ENCODE measurements at places on chromosomes 16 and 17.

DNA sequence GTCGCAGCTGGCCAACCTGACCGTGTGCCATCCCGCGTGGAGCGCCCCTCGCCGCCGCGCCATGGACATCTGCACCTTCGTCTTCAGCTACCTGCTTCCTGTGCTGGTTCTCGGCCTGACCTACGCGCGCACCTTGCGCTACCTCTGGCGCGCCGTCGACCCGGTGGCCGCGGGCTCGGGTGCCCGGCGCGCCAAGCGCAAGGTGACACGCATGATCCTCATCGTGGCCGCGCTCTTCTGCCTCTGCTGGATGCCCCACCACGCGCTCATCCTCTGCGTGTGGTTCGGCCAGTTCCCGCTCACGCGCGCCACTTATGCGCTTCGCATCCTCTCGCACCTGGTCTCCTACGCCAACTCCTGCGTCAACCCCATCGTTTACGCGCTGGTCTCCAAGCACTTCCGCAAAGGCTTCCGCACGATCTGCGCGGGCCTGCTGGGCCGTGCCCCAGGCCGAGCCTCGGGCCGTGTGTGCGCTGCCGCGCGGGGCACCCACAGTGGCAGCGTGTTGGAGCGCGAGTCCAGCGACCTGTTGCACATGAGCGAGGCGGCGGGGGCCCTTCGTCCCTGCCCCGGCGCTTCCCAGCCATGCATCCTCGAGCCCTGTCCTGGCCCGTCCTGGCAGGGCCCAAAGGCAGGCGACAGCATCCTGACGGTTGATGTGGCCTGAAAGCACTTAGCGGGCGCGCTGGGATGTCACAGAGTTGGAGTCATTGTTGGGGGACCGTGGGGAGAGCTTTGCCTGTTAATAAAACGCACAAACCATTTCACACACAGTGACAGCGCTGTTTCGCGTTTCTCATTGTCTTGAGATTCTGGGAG, 2.0 kb upstream of the ZACN start:
- no peak for DNase-seq

GRCh38 chr16:62036802-62037135, 531 bp upstream of the CDH8 start:
- DNase-seq = no peak

DNA sequence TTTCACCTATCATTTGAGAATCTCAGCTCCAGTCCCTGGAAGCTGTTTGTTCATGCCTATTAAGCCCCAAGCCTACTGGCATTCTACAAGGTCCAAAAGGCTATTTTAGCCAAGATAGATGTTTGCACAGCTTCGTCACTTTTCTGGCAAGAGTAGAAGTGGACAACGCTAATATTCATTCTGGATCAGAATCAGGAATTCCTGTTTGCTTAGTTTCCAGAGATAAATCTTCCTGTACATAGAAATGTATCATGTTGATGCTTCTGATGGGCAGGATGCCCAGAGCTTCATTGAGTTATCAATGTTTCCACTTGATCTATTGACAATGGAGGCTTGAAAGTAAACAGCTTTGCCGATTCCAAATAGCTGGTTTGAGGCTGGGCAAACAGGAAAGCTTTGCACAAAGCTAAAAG, 260.7 kb upstream of the CA10 start:
- DNase-seq = no peak

GRCh38 chr17:65799454-65799853, 238.0 kb upstream of the AXIN2 start:
- no peak for DNase-seq

- DNase-seq = no peak
Observed at GRCh38 chr17:72726936-72727335, 365.6 kb downstream of the SLC39A11 start.

GRCh38 chr16:77308163-77308561, 109.0 kb downstream of the SYCE1L start:
- no peak for DNase-seq

DNA sequence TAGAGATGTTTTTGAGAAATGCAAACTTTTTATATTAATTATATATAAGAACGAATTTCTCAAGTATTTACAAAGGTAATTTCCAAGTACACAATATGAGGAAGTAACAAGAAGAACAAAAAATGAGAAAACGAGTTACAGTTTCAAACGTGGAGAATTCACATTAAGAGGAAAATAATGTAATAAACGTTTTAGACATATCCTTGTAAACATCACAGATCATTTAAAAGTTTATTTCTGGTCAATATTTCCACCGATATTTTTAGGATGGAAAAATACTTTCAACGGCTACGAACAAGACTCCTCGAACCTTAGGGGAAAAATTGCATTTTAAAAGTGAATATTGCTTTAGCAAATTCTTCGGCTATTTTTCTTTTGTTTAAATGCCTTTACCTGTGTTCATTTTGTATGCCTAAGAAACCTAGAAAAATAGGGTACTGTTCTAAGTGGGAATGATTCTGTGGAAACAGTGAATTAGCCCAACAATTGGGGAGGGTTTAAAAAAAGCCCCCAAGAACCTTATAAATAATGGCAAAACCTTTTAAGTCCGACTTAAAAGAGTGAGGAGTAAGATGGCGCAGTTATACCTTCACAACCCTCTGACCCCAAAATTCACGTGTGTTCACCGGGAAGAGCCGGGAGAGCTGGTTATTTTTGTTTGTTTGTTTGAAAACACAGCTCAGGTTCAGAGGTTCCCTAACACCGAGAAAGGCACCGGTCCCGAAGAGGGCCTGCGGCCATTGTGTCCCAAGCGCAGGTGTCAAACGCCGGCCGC, 3.3 kb downstream of the HNF1B start:
- no peak for DNase-seq

DNA sequence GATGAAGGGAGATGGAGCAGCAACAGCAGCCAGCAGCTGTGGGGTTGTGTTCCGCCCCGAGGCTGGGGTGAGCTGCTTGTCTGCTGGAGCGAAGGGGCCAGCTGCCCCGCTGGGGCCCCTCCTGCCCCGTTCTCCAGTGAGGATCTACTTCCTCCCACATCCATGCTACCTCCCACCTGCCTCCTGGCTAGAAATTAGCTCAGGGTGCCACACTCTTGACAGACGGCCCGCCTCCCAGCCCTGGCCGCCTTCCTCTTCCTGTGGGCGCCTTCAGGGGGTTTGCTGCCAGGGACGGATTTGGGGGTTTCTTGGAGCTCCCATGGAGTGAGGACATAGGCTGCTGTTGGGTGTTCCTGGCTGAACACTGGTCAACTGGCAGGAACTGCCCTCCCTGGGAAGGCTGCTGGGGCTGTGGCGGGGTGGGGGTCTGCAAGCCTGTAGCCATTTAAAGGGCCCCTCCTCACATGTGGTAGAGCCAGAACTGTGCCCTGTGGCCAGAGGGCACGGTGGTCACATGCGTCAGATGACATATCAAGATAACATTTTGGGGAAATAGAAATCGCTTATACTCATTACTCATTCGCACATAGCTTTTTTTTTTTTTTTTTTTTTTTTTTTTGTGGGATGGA, 13.1 kb downstream of the TBC1D24 start:
- DNase-seq = no peak

DNA sequence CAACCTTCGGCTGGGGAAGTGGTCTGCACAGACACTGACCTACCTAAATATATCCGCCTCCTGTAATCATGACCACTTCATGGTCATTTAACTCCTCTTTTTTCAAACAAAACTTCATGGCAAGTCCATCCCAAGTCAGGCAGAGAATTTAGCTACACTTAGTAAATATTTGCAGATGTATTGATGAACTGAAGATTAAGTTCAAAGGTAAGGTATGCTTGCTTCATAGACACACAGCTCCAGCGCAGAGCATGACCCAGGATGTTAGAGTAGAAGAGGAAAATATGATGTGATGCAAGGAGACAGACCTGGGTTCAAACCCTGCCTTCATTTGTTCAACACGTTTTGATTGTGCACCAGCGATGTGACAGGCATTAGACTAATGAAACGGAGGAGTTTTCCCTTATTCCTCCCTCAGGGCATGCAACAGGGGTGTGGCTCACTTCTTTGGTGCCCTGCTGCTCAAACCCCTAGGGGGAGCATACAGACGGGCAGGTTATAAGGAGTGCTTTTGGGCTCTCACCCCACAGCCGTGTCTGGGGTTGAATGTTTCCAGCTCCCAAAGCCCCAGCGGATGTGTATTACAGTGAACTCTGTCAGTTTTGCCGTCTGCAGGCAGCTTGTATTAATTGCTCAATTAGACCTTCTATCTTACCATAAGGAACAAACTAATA, 23.9 kb upstream of the CLEC3A start:
- no peak for DNase-seq

GRCh38 chr16:55697867-55698266, 42.1 kb downstream of the SLC6A2 start:
- no peak for DNase-seq

- no peak for DNase-seq
Observed at GRCh38 chr17:8063761-8064534, 23.6 kb downstream of the ALOX12B start.

- DNase-seq = no peak
Observed at GRCh38 chr17:82743344-82744219, 8.2 kb downstream of the FN3K start.

- no peak for DNase-seq
Observed at GRCh38 chr17:28912281-28912937, 9.5 kb upstream of the DHRS13 start.

DNA sequence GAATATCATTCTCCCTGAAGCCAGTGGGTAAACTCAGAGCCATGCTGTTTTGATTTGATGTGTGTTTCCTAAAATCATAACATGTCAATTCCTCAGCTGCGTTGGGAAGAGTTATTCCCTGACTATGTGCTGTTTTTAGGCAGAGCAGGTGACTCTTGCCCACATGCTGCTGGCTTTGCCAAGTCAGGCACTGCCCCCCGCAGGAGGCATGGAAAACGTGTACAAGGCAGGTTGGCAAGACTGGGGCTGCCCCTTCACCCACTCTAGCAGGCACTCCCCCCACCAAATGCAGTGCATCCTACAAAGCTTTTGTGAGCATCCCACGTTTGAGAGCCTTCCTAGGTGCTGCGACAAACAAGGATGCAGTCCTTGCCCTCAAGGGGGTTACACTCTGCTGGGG, 38.3 kb upstream of the NAT9 start:
- no peak for DNase-seq

DNA sequence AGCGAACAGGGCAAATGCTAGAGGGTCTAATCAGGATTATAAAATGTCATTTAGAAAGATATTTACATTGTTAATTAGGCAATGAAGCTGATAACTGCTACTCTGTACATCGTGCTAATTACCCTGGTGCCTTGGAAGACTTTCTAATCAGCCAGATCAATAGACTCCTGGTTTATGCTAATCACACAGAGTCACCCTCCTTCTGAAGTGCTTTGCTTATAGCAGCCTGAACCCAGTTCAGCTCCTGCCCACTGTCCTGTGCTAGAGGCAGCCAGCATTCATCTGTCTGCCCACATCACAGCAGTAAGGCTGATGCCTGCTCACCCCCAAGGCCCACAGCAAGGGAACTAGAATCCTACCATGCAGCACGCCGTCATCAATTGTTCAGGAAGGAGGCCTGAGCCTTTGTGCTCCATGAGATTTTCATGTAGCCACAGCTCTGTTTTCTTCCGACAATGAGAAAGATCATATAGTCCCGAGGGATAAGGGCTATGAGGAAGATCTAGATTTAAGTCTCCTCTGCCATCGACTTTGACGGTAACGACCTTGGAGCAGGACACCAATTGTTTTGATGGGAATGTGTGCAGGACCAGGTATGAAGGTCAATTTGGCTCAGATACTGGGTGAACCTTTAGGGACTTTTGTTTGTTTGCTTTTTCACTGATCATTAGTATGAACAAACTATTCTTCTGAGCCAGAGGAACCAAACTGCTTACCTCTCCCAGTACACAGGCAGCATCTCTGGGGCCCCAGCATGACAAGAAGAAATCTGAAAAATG, 12.5 kb upstream of the LYRM9 start:
- no peak for DNase-seq

DNA sequence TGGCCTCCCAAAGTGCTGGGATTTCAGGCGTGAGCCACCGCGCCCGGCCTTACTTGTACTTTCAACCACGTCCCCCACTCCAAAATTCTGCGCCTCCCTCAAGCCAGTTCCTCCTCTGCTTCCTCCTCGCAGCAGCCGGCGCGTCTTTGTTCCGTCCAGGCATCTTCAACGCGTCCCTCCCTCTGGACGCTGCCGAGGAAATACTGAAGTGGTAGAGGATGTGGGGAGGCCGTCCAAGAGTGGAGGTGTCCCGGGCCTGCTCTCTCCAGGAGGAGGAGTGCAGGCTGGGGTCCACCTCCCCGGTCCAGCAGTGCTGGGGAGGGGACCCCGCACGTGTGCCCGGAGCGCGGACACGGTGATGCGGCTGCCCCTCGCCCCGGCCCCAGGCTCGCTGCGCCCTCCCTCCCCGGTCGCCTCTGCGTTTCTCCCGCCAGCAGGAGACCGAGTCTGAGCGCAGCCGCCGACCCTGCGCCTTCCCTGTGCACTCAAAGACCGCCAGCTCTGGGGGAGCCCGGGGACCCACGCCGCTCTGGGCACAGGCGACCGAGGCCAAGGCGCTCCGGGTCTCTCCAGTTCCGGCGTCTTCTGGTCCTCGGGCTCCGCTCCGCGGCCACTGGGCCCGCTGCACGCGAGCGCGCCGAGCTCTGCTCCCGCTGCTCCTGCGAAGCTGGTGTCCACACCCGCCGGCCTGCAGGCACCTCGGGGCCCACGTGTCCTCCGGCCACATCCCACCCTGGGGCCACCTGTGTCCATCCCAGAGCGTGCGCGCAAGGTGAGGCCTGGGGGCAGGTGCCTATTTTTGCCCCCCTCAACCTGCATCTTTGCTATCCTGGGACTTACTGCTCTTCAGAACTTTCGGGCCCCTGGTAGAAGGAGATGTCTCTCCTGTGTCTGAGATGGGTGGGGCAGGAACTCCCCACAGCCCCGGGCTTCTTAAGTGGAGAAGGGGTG, 31.7 kb downstream of the OSBPL7 start:
- peak; percentile 41 for DNase-seq

- DNase-seq = peak; percentile 55
Observed at GRCh38 chr16:67883872-67884261, 818 bp upstream of the NRN1L start.

GRCh38 chr17:51585514-51586104, 325.3 kb downstream of the UTP18 start:
- DNase-seq = peak; percentile 14

DNA sequence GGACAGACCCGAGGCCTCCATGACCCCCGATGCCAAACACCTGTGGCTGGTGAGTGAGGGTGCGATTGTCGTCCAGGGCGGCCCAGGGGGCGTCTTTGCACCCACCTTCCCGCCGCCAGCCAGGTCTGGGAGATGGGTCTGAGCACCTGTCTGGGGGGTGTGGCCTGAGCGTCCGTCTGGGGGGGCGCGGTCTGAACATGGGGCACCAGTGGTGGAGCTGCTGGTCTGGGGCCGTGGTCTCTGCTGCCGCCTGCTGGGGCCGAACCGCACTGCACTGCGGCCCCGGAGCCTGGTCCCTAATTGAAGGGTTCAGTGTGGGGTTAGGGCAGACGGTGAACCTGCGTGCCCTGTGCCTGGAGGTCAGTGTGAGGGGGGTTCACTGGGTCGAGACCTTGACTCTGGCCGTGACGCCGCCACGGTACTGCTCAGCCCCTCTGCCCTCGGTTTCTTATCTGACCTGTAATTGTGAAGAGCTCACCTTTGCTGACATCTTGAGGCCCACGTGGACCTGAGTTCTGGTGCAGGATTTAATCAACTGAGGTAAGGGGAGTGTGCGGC, 12.6 kb upstream of the TCF25 start:
- DNase-seq = peak; percentile 59

- no peak for DNase-seq
Observed at GRCh38 chr17:72089453-72089987, 31.3 kb upstream of the SOX9 start.

GRCh38 chr16:12507366-12507765, 296.3 kb downstream of the CPPED1 start:
- no peak for DNase-seq

GRCh38 chr16:9097266-9098219, 6.1 kb downstream of the HAPSTR1 start:
- no peak for DNase-seq

GRCh38 chr17:60496041-60496440, 30.0 kb downstream of the APPBP2 start:
- DNase-seq = no peak

All from NCI-H1436 (cell line).